ENCODE measurements at places on chromosomes 1 and 21. TPM values are rescaled to one million over a fixed set of nuclear protein-coding genes. Genes with fewer than 3 reads are reported as not detected.

ANGPTL1 gene
- not detected for total RNA-seq

PADI3 gene
- not detected for total RNA-seq

DNA sequence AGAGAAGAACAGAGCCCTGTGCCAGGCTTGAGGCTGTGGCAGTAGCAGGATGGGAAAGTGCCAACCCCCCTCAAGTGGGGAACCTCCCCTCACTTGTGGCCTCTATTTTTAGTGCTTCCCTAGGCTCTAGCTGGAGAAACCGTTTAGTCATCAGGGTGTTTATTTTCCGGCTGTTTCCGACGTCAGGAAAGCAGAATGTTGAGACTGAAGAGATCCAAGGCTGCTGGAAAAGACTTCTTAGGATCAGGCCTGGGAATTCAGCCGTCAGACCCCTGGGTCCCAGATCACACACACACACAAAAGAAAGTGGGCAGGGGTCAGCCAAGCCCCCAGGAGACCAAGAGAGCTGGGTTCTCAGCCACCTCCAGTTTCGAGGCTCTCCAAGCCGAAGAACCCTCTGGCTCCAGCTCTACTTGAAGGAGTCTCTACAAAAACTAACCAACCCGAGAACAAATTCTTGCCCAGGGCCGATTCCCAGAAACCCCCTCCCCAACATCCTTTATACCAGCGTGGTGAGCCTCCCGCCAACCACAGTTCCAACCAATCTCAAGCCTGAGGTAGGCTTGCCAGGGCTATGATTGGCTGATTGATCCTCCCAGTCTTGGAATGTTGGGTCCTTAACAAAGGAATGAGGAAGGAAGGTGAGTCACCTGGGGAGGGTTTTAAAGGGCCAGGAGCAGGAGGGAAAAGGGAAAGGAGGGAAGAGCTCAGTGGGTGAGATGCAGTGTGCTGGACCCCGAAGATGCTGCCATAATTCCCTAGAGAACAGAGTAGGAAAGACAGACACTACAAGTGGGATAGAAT, 2.5 kb upstream of the MEF2D start:
- ATAC-seq, result no peak

FCGR1A gene
- total RNA-seq, result not detected

DNA sequence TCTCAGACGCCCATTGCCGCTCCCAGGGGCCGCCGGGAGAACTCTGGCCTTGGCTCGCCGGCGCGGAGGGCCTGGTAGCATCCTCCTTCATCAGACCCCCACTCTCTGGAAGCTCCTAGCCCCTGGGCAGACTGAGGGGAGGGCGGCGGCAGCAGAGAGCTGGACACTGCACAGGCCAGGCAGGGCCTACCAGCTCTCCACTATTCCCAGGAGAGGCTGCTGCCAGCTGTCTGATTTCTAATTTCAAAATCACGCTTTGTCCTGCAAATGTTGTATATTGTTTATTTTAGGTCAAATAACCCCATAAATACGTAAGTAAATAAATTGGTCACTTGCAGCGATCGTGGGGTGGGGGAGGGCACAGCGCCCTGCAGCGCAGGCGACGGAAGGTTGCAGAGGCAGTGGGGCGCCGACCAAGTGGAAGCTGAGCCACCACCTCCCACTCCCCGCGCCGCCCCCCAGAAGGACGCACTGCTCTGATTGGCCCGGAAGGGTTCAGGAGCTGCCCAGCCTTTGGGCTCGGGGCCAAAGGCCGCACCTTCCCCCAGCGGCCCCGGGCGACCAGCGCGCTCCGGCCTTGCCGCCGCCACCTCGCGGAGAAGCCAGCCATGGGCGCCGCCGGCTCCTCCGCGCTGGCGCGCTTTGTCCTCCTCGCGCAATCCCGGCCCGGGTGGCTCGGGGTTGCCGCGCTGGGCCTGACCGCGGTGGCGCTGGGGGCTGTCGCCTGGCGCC, at the start of gene MTARC1:
Gene MTARC1 (plus strand): TSS at position 577 of the 732 bp plus-strand sequence. CDS start 32 bp downstream, at position 609.
- peak; percentile 24 for ATAC-seq

GRCh38 chr1:201305815-201306214, 22.5 kb downstream of the PKP1 start:
- ATAC-seq, result no peak

- no peak for ATAC-seq
Observed at GRCh38 chr1:162279136-162279498, 97.5 kb downstream of the SPATA46 start.

LCE1F gene
- total RNA-seq, result not detected

LEPROT gene
- 33.4 TPM for total RNA-seq

DNA sequence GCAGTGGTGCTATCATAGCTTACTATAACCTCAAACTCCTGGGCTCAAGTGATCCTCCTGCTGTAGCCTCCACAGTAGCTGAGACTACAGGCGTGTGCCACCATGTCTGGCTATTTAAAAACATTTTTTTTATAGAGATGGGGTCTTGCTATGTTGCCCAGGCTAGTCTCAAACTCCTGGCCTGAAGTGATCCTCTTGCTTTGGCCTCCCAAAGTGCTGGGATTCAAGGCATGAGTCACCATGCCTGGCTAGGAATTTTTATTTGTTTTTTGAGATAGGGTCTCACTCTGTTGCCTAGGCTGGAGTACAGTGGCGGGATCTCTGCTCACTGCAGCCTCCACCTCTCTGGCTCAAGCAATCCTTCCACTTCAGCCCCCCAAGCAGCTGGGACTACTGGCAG, 8.8 kb upstream of the RABGAP1L start:
- ATAC-seq, result no peak

- no peak for ATAC-seq
Observed at GRCh38 chr1:156772728-156773497, 5.6 kb downstream of the PRCC start.

DNA sequence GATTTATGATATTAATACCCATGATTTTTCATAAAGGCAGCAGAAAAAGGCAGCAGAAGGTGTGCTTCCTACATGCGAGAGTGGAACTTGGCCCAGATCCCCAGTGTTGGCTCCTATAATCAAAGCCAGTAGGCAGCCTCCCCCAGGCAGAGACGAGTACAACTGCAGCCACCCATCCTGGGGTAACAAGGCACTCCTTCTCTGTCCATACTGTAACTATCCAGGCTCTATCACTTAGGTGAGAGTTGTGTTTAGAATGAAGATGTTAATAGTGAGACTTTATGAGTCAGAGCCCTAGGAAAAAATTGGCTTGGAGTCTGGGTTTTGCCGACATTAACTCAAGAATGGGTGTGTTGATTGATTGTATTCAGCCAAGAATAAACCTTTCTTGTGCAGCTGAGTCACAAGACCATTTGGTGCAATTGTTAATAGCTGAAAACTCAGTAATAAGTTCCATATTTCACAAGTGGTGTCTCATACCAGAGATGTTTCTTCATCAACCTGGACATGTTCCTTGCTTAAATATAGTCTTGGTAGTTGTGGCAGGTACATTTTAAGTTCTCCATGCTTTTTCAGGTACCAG, 322.3 kb downstream of the DUSP10 start:
- ATAC-seq, result no peak

GRCh38 chr21:38911484-38912101, 105.9 kb downstream of the ETS2 start:
- no peak for ATAC-seq

DNA sequence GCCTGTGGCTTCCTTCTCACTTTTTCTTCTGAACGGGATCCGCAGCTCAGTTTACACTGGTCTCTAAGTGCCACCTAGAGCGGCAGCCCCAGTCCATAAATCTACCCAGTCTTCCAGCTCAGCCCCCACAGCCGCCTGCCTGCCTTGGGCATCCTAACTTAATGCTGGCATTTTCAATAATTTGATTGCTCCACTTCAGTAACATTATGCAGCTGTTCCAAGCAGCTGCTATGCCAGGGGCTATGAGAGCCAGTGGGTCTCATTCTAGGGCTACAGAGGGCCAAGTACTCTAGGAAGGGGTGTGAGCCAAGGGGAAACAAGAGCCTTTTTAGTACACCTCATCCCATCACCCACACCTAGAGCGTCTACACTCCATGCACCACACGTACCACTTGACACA, 48.4 kb upstream of the COA6 start:
- no peak for ATAC-seq

MYOM3 gene
- not detected for total RNA-seq

- ATAC-seq, result no peak
Observed at GRCh38 chr1:64601207-64601606, 131.3 kb downstream of the CACHD1 start.

DNA sequence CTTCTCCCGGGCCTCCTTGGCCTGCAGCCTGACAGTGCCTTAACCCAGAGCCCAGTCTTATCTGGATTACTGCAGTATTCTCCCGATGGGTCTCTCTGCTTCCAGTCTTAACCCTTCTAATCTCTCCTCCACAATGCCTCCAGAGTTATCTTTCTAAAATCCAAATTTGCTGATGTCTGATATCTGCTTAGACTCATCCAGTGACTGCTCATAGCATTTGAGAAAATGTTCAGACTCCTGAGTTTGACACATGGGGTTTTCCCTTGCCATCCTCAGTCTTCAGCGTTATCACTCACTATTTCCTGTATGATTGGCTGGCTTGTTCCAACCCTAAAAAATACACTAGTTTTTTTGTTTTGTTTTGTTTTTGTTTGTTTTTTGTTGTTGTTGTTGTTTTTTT, 102.0 kb downstream of the FMN2 start:
- ATAC-seq, result peak; percentile 87

CLCA4 gene
- total RNA-seq, result not detected

DNA sequence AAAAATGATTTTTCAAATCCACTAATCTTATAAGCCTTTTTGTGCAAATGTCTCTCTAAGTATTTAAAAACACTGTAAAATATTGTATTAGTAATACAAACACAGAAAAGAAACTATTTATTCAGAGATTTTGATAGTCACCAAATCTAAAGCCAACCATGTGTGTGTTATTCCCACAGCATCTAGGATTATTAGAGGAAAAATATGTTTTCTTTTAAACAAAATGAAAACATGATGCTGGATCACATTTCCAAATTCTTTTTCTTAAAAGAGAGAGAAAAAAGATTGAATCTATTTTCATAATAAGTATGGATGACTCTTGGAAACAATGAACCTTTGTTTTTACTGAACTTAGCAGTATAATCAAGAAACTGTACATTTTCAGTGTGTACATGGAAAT, 25.3 kb downstream of the COLGALT2 start:
- ATAC-seq, result no peak

DNA sequence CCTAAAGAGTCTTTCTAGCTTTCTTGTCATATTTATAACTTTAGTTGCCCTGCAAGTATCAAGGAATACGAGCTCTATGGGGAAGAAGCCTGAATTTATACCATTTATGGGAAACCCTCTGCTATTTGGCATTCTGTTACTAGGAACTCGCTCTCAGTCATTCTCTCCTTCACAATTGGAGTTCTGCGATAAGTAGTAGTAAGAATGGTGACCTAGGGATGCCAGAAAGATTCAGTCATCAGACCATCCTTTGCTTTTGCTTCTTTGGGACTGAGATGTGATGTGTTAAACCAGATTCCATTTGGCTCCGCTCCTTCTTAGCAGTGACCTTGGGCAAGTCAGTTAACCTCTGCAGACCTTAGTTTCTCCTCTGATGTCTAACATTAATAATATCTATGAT, 256.5 kb downstream of the FGGY start:
- ATAC-seq, result no peak

LAMTOR2 gene
- 55.6 TPM for total RNA-seq

GRCh38 chr1:26900001-26900814, at the start of gene GPATCH3:
Gene GPATCH3 (minus strand): TSS chr1:26900467. CDS start chr1:26900442, 25 bp downstream.
- peak; percentile 94 for ATAC-seq

GRCh38 chr21:29104239-29104708, 26.2 kb upstream of the MAP3K7CL start:
- ATAC-seq, result peak; percentile 57

DNA sequence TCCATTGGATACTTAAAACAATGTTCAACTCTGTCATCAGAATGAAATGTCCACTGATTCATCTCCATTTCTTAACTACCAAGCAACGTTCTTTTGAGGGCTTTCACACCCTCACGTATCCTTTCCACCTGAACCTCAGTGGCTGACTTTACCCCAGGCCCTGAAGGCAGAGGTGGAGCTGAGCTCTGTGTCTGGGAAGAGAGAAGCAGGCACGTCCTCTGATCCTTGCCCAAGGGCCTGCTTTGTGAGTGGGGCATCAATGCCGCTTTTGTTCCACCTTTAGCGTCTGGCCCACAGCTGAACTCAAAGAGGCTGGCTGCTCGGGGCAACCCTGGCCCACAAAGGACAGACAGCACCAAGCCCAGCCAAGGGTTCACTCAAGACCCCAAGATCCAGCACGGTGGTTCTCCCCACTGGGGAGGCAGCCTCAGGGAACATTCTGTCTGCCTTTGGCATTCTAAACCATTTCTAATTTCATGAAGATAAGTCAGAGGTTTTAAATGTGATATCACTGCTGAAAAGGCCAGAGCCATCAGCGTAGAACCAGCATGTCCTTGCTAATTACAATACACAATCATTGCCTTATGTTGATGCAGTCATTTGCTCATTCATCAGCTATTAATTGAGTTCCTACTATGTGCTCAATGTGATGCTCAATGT, 126.0 kb upstream of the UBE2U start:
- no peak for ATAC-seq

SMPDL3B gene
- total RNA-seq, result 0.45 TPM

TNN gene
- total RNA-seq, result not detected

GRCh38 chr1:92854101-92854785, 22.4 kb downstream of the RPL5 start:
- no peak for ATAC-seq

GRCh38 chr1:227934476-227935313, 13.0 kb downstream of the WNT9A start:
- peak; percentile 91 for ATAC-seq

- ATAC-seq, result no peak
Observed at GRCh38 chr1:19405761-19406487, 79.4 kb downstream of the CAPZB start.

LCE2A gene
- total RNA-seq, result not detected

DNA sequence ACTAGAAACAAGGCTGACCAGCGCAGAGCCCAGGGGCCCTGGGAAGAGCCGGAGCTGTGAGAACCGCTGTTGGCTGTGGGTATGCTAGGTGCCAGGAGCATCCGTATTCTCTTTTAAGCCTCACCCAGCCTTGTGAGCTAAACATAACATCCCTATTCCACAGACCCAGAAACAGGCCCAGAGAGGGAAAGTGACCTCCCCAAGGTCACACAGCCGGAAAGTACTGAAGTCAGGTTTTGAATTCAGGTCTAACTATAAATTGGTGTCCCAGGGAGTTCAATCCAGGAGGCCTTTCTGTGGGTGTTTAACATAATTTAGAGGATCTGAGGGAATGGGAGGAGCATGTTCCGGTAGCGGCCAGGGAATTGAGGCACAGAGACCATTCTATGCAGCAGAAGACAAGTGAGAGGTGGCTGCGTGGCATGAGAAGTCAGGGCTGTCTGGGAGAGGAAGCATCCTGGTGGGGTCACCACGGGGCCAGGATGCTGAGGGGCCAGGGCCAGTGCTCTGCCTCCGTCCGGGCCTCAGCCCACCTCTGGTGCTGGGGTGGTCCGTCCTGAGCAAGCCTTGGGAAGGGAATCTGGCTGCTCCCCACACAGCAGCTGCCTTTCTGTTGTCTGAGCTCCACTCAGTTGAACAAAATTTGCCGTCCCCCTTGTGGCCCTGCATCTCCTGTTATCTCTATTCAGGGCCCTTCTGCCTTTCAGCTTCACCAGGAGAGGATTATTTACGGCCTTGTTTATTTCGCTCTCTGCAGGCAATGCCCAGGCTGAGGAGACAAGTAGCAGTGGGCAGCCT, 338.8 kb upstream of the VAMP3 start:
- ATAC-seq, result no peak
